Stimulated activated CD8-positive, alpha-beta memory T cell treated with anti-CD3 and anti-CD28 coated beads, Interleukin-15, amount 100 ng/mL, for 4 hours (primary cell): ENCODE measurements at places on chromosomes 5 and 9.

- DNase-seq, result no peak
These were observed 26.8 kb downstream of the AMBP start for GRCh38 chr9:114051281-114051680.

DNA sequence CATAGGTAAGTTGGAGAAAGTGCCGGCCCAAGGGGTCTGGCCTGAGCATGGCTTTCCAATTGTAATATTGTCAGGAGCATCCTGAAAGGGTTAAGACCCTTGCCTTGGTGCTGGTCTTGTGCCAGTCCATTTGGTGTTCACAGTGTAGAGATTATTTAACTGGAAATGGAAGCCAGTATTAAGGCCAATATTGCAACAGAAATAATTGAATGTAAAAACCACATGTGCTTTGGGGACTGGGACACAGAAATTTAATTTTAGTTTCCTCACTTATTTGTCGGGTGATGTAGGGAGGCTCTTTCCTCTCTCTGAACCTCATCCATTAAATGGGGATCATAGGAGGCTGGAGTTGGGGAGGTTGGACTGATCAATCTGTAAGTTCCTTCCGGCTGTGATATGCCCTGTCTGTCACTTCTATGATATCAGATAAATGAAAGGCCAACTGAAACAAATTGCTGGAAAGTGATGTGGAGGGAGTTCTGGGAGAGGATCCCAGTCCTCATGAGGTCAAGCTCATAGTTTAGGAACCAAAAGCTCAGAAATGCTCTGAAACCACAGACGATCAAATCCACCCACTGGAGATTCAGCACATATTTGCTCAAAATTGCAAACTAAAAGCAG lies 54.8 kb upstream of the COL15A1 start:
- DNase-seq, result no peak

GRCh38 chr5:169083394-169084018 lies 217.4 kb downstream of the SLIT3 start:
- DNase-seq, result no peak

DNA sequence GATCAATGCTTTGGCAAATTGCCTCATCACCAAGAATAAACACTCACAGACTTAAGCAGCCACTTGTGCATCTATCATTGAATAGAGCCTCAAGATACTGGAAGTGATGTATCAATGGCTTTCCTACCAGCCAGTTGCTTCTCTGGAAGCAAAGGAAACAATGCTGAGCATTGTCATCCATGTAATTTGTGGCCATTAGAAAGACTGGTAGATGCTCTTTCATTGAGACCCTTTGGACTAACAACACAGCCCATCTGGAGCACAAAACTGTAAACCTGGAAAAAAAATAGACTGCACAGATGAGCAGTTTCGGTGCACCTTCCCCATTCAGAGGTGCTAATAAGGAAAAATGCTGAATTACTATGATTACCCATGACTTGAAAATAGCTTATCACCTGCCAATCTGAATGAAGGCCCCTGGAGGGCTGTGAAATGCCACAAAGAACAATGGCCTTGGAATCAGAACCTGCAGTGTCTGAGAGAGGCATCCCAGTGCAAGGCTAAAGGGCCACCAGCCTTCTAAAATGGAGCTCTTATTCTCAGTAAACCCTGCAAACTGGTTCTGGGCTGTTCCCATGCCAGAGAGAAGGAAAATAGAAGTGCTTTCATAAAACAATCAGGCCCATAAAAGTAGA lies 127.5 kb downstream of the RFK start:
- DNase-seq, result no peak

DNA sequence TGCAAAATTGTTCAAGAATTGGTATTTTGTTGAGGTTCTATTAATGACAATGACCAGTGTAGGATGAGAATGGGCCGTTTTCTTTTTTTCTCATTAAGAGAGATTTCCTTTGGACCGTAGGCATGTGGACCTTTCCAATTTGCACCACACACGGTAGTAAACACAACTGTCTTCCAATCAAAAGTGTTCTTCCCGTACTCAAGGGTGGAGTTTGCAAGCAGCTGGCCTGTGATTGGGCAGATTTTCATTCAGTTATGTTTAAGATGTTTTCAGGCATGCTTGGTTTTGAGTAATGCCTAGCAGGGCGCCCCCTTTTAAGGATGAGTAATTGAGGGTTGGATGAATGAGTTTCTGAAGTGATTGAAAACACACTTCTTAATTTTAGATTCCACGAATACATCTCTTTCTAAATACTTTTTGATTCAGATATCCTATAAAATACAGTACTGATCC lies 2.5 kb downstream of the KDM3B start:
- peak; percentile 14 for DNase-seq
